ENCODE measurements at places on chromosomes 2 and 18.
A peak's percentile ranks its signal among the peaks of the same experiment; 100 is the strongest.

- DNase-seq = no peak
Measured at GRCh38 chr2:39468579-39469451, 31.7 kb upstream of the MAP4K3 start.

DNA sequence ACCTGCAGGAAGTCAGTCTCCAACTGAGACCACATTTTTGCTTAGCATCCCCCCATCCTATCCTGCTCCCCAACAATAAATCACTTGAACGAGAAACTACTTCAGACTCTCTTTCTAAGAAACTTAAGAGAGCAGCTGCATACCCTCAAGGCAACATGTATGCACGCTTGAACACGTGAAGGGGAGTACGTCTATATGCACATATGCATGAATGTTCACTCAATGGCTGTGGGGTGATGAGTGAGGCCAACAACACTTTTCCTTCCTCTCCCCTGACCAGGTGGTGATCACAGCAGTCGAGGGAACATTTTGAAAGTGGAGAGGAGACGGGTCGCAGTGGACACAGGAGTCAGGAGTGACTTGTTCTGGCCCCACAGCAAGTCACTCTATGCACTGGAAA is 79.8 kb upstream of the LPIN2 start:
- no peak for DNase-seq

- DNase-seq = no peak
Measured at GRCh38 chr18:44181951-44182747, 498.5 kb upstream of the SETBP1 start.

DNA sequence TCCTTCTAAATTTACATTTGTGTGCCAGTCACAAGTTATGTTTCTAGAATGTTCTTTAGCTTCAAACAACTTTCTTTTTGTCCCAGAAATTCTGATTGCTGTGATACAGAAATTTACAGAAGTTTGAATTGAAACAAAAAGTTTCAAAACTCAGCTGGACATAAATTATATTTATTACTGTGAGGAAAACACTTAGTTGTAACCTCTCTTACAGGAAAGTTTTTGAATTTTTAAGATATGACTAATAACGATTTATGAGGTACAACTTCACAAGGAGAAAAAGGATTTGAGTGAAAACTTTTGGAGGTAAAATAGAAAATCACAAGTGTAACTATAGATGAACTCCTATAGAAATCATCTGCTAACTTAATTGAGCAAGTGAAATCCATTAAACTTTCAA is 205.3 kb downstream of the TMEM247 start:
- no peak for DNase-seq

- peak; percentile 57 for DNase-seq
Measured at GRCh38 chr2:230411570-230412370, 4.2 kb upstream of the SP100 start.

DNA sequence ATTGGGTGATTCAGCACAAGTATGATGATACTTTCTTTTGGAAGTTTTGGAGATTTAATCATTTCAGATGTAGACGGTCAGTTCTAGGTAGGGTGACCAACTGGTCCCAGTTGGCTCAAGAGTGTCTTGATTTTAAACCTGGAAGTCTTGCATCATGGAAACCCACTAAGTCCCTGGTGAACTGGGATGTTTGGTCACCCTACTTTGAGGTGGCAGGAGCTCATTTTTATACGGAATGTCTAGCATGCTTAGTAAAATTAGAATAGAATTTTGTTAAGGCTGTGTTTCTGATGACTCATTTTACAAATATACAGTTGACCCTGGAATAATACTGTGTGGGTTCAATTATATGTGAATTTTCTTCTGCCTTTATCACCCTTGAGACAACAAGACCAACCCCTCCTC is 61.5 kb upstream of the DOCK10 start:
- no peak for DNase-seq

- no peak for DNase-seq
Measured at GRCh38 chr2:160289126-160289525, 89.1 kb upstream of the ITGB6 start.

- no peak for DNase-seq
Measured at GRCh38 chr2:31199206-31199605, 18.1 kb downstream of the CAPN14 start.

DNA sequence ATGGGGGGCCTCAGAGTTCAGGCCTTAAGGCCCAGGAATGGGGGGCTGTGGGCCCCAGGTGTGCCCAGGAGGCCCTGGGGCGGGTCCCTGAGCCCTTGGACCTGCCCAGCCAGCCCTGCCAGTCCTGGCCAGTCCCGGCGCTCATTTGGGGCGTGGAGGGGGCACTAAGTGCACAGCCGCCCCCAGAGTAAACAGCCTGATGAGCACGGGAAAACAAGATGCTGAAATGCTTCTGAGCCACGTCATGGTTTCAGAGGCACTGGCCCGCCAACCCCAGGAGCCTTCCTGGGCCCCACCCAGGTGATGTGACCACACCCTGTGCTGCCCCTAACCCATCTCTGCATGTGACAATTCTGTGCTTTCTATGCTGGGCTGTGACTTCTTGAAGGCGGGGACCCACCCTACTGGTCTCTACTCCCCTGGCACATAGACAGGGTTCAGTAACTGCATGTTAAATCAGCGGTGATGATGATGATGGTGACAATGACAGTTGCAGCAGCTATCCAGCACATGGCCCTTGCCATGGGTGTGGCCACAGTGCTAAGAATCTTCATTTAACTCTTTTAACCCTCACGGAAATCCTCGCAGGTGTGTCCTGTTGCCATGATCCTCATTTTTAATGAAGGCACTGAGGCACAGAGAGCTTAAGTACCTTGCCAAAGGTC is 28.1 kb upstream of the ASPRV1 start:
- DNase-seq = no peak

DNA sequence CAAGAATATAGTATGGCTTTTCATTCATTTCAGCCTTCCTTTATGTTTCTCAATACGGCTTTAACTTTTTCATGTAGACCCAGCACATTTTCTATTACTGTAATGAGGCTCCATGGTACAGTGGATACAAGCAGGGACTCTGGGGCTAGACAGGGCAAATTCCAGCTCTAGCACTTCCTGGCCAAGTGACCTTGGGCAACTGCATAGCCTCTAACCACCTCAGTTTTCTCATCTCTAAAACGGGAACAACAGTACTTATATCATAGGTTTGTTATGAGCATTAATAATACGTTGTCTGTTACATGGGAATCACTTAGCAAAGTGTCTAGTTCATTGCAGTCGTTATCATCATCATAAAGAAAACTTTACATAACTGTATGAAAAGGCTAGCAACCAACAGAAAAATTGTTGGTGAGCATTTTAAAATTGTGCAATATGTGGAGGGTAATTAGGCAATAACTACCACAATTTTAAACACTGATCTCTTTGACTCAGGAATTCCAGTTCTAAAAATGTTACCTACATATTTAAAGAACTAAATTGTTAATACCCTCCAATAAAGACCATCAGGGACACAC is 13.7 kb upstream of the RMDN2 start:
- DNase-seq = no peak

DNA sequence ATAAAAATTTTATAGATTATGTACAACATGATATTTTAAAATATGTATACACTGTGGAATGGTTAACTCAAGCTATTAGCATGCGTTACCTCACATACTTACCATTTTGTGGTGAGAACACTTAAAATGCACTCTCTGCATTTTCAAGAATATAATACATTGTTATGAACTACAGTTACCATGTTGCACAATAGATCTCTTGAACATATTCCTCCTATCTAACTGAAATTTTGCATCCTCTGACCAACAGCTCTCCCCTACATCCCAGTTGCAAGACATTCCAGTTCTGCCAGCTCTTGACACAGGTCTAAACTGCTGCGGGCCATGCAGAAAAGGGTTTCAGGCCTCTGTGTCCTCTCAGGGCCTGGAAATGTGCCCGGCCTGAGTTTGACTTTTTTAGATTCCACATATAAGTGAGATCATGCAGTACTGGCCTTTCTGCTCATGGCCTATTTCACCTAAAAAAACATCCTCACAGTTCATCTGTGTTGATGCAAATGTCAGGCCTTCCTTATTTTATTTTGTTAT is 113.7 kb downstream of the CDCA7 start:
- DNase-seq = no peak

DNA sequence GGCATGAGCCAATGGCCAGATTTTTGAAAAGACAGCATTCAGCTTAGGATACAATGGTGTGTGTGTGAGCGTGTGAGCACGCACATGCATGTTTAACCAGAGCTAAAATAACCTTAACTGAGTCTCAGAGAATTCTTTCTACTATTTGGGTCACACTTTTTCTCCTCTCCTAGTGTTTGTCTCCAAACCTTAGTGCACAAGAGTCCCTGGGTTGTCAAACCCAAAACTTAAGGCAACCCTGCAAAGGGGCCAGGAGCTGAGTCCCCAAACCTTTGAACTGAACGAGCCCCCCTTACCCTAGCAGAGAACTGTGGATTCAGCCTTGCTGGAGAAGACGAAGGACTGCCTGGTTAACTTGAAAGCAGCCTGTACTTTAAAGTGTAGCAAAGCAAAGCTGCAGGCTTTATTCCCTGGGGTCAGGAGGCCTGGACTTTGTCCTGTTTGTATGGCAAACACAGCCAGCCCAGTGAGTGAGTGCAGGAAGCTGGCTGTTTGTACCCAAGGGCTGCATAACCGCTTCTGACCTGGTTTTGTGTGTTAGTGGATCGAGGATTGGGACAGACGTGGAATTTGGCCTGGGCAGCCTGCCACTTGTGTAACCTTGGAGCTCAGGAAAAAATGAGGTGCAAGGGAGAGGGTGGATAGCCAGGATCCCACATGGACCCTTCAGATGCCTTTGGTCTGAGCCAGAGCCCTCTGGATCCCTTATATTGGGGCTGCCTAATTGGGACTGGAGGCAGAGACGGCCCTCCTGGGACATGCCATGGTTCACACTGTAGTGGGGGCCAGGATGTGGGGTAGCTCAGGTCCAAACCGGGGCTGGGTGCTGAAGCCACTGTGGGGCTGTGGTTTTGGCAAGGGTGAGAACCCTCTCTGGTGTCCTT is 6.4 kb upstream of the PSMD1 start:
- DNase-seq = no peak

GRCh38 chr2:104866122-104866864 is 12.4 kb downstream of the POU3F3 start:
- DNase-seq = no peak

DNA sequence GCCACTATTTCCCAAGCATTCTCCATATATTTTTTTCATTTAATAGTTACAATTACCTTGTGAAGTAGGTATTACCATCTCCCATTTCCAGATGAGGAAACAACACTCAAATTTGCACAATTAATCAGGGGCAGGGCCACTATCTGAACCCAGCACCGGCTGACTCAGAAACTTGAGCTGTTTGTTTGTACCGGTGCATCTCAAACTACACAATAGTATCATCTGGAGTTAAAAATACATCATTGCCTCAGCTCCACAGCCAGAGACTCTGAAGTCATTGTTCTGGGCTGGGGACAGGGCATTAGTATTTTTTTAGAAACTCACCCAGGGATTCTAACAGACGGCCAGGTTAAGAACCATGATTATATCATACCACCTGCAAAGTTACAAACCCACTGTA is 55.9 kb downstream of the CDCA7 start:
- DNase-seq = no peak

DNA sequence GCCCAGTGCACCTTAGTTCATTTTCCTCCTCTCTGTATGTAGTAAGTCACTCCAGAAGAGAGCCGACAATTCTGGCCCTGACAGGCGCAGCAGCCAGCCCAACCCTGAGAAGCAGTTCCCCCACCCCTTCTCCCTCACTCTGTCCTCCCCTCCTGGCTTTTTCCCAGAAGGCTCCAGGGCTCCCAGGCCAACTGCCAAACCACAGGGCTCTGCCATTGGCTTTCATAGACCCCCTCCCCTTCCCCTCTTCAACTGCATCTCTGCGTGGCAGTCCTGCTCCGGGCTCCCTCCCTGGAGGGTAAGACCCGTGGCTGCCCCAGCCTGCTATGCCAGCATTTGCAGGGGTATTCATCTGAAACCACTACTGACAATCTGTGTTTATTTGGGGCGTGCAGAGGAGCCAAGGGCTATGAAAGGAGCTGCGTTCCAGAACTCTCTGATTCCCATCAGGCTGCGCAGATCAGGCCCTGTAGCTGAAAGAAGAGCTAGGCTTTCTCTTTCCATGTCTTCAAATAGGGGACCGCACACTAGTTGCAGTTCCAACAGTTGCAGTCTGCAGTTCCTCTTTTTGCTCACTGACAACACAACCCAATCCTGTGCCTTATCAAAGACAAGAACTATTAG is 388.6 kb upstream of the TNP1 start:
- DNase-seq = no peak

DNA sequence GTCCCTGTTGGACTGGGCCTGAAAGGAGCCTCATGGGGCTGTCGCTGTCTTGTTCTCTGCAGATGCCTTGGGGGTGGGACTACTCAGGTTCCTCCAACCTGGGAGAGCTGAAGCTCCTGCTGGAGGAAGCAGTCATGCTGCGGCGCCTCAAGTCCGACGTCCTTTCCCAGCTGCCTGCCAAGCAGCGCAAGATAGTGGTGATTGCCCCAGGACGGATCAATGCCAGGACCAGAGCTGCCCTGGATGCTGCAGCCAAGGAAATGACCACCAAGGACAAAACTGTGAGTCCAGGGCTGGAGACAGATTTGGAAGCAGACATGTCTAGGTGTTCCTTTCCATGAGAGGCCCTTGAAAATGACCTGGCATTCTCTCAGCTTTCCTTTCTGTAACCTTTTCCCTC is 38.5 kb downstream of the SMARCAL1 start:
- DNase-seq = no peak

DNA sequence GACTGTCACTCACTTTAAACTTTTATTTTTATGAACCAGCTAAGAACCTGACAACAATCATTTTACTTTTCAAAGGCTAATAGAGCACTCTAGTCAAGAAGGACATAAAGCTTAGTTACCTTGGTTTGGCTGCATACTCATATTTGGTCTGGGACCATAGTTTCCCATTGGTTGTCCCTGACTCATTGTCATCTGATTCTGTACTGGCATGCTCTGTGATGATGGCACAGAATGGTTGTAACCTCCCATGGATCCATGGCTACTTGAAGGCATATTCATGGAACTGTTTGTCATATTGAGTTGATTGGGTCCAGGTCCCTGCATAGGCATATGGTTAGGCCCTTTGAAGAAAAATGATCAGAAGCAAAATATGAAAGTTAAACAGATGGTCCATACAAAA is 37.9 kb downstream of the SS18 start:
- no peak for DNase-seq

DNA sequence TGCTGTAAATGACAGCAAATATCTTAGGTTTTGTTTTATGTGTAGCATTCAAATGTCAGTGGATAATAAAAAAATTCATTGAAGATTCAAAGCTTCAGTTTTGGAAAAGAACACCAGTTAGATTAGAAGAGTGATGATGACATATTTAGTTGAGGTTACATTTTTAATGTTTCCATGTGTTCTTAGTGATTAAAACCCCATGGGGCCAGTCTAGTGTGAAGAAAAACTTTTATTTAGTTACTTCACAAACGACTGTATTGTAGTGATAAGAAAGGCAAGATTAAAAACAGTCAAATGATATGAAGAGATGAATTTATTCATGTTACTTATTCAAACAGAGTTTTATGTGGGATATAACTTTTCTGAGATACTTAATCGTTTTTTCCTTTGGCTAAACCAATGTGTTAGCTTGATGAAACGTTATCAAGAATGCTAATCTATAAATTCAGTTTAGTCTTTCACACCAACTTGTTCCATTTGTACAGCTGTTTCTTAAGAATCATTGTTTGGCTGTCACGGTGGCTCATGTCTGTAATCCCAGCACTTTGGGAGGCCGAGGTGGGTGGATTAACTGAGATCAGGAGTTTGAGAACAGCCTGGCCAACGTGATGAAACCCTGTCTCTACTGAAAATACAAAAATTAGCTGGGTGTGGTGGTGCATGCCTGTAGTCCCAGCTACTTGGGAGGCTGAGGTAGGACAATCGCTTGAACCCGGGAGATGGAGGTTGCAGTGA is 11.6 kb downstream of the BMPR2 start:
- no peak for DNase-seq

GRCh38 chr2:46690825-46691224 is 211.5 kb downstream of the TMEM247 start:
- DNase-seq = no peak

Measured in CD4-positive, alpha-beta T cell treated with Interleukin-15 for 4 hours (primary cell).